ENCODE measurements at places on chromosomes 7 and 10.

DNA sequence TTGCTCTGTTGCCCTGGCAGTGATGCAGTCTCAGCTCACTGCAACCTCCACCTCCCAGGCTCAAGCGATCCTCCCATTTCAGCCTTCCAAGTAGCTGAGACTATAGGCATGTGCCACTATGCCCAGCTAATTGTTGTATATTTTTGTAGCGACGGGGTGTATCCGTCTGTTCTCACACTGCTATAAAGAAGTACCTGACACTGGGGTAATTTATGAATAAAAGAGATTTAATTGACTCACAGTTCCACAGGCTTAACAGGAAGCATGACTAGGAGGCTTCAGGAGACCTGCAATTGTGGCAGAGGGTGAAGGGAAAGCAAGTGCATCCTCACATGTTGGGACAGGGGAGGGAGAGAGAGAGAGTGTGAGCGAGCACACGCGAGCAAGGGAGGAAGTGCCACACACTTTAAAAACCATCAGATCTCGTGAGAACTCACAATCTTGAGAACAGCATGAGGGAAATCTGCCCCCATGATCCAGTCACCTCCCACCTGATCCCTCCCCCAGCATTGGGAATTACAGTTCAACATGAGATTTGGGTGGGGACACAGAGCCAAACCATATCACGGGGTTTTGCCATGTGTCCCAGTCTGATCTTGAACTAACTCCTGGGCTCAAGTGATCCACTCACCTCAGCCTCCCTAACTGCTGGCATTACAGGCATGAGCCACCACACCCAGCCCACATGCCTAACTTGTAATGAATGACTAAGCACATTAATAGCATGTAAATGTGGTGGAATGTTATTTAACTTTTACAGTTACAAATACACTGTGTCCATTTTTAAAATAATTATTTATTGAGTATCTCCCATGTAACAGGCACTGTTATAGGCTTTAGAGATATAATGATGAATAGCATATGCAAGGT, 65.5 kb downstream of the RALA start:
- DNase-seq = no peak

DNA sequence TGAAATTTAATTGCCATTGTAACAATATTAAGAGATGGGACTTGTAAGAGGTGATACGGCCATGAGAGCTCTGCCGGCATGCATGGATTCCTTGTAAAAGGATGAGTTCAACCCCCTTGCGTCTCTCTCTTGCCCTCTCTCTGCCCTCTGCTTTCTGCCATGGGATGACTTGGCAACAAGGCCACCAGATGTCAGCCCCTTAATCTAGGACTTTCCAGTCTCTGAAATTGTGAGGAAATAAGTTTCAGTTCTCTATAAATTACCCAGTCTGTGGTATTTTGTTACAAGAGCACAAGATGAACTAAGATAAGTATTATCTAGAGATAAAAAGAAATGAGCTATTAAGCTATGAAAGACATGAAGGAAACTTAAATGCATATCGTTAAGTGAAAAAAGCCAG, 145.7 kb upstream of the AHR start:
- no peak for DNase-seq

- no peak for DNase-seq
These were observed 38.2 kb downstream of the HTR5A start for GRCh38 chr7:155108144-155108901.

DNA sequence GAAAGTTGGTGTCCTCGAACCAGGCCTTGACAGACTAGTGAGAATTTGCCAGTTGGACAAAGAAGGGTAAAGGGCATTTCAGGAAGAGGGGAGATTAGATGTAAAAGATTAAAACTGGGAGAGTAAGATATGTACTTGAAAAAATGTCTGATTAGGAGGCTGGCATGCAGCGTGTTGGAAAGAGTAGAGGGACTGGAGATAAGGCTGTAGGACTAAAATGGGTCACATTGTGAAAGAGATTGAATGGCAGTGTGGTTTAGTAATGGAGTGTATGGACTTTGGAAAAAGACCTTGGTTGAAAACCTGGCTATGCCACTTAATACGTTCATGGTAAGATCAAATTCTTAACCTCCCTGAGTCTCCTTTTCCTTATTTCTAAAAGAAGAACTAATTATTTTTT, 14.1 kb downstream of the CREM start:
- DNase-seq = no peak

DNA sequence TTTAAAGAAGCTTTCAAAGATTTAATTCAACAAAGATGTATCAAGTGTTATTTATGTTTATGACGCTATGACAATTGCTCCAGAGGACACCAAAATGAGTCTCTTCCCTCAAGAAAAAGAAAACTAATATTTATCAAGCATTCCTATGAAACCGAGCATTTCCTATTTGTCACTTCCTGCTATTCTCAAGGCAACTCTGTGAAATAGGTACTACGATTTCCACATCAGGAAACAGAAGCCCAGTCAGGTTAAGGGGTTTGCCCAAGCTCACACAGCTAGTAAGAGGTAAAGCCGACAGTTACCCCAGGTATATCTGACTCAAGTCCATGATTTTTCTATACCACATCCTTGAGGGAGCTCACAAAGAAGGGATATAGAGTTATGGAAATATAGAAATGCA, 85.9 kb downstream of the TRIL start:
- DNase-seq = no peak

DNA sequence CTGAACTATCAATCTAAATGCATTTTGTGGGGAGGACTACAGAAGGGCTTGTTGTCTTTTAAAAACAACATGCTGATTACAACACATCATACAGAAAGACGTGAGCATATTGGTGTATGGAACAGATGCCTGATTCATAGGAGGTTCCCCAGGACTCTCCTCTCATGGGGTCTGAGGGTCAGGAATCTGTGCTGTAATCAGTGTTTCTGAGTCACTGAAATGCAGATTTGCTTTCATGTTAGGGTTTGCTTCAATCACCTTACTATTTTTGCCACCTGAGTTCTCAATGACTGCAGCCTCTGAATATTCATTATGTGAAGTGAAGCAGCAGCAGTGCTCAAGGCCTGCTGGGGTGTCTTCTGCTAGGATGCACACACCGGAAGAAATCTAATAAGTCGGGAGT, 550 bp upstream of the ANK3 start:
- DNase-seq = no peak

- DNase-seq = no peak
These were observed 107.2 kb upstream of the TCF7L2 start for GRCh38 chr10:112842832-112843360.

DNA sequence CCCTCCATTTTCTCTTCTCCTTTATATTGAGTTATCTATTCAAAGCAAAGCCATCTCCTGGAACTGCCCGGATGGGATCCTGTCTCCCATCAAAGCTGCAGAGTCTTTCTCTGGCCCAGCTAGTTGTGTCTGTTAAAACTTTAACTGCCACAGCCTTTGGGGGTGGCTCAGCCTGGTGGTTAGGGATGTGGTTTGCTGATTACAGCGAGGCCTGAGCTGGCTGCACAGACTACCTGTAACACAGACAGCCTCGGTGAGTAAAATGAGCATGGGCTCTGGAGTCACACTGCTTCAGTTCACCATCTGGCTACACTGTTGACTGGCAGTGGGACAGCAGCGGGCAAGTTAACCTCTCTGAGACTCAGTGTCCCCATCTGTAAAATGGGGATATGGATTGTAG, 18.4 kb upstream of the HABP2 start:
- DNase-seq = no peak

DNA sequence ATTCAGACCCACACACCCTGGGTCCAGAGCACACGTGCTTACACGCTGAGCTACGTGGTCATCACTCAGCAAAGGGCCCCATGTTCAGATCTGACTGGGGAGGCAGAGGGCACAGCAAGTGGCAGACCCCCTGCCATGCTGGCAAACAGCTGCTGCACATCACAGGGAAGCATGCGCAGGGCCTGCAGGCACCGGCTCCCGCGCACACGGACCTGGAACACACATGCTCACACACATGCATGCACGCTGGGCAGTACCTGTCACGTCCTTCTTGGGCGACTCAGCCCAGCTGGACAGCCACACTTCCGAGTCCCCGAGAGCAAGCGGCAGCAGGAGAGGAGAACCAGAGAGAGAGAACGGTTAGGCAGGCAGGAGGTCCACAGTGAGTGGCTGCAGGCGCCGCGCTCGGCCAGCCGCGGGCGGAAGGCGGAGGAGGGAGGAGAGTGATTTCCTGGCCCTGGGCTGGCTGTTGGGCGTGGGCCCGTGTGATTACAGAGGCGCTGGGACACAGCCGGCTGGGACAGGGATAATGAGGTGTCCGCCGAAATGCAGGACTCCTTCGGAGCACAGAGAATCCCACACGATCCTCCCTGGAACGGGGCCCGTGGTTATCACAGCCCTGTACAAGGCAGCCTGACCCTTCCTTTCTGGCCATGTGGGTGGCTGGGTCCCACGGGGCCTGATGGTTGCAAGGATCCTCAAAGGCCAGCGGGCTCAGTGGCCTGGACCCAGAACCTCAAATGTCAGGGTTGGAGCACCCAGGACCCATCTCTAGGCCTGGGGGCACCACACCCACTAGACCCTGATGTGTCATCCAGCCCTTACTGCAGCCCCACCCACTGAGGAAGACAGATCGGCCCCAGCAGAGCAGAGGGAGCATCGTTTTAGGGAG, 175.1 kb downstream of the NEURL1 start:
- no peak for DNase-seq

DNA sequence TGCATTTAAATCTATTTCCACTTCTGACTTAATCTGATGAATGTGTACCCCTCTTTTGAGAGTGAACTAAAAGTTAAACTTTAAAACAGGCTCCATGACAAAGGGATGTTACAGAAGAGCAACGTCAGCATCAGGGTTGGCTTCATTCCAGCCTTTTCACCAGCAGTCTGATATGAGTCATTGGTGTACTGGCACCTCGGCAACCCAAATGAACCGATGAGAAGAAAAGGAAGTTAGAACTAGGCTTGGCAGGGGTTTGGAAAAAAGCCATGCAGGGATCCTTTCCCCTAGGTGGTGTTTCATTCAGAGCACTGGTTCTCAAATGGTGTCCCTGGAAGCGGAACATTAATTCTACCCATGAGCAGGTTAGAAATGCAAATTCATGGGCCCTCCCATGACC, 53.6 kb downstream of the SEC61G start:
- no peak for DNase-seq

DNA sequence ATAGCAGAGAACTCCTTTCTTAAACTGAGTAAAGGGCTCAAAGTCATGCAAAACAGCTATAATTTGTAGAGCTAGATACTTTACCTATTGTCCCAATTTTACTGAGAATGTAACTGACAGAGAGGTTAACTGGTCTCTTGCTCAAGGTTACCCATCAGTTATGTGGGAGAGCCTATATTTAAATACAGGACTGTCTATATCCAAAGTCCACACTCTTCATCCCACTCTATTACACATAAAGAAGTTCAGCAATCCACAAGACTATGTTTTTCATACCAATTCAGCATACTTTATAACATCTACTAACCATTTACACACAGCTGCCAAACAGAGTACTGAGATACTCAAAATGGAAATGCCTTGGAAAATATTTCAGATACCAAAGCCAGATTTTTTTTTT, 100.2 kb downstream of the MICU1 start:
- no peak for DNase-seq

DNA sequence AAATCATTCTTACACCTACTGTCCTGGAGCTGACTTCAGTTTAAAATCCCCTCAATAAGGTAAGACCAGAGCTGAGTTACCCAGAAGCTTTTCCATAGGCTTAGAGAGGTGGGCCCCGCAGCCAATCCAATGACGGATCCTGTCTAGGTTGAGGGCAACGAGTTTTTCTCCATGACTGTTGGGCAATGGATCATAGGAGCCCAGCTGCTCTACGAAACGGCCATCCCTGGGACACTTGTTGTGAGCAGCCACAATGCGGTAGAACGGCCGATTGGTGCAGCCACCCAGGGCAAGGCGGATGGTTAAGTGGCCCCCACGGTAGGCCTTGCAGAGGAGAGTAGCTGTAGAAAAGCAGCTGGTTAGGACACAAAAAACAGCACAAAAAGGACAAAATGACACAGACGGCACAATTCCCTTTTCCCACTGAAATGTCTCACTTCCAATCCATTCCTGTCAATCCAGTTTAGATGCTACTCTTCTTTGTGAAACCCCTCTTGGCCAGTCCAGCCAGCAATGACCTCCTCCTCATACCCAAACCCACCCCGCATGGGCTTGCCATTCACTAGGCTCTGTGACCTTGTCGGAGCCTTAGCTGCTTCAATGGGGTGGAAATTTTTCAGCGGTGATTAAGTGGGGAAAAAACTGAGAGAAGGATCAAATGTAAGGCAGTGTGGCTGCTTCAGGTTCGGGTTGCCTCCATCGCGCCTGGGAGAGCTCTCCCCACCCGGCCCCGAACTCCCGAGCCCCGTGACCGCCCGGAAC, 580 bp downstream of the MRPS16 start:
- no peak for DNase-seq

- no peak for DNase-seq
These were observed 149.0 kb downstream of the LYZL1 start for GRCh38 chr10:29437871-29438270.

GRCh38 chr10:118924493-118924892, 105.0 kb upstream of the NANOS1 start:
- no peak for DNase-seq

DNA sequence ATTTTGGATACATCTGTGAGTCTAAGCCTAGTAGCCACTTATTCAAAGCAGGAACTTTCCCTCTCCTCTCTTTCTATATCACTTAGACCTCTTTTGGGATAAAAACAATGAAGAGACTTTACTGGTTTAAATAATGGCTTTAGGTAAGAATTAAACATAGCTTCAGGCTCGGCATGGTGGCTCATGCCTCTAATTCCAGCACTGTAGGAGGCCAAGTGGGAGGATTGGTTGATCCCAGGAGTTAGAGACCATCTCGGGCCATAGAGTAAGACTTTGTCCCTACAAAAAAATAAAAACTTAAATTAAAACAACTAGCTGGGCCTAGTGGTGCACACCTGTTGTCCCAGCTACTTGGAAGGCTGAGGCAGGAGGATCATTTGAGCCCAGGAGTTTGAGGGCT, 304.3 kb downstream of the THSD7A start:
- DNase-seq = no peak

- no peak for DNase-seq
These were observed 417.8 kb downstream of the PARD3 start for GRCh38 chr10:34397324-34397723.
